GM12892 (cell line): ENCODE measurements at places on chromosomes 5 and 9.

GRCh38 chr5:177351392-177352329, at the start of gene LMAN2:
TSS of gene LMAN2 (minus strand) at chr5:177351668. CDS start at chr5:177351647, 21 bp downstream.
- DNase-seq: peak; percentile 95

DNA sequence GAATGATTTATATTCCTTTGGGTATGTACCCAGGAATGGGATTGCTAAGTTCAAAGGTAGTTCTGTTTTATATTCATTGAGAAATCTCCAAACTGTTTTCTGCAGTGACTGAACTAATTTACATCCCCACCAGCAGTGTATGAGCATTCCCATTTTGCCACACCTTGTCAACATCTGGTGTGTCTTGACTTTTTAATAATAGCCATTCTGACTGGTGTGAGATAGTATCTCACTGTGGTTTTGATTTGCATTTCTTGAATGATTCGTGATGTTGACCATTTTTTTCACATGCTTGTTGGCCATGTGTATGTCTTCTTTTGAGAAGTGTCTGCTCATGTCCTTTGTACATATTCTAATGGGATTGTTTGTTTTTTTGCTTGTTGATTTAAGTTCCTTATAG, 421.5 kb downstream of the KIAA0825 start:
- no peak for DNase-seq

- DNase-seq: no peak
Measured at GRCh38 chr5:168168978-168169698, 122.3 kb upstream of the WWC1 start.

DNA sequence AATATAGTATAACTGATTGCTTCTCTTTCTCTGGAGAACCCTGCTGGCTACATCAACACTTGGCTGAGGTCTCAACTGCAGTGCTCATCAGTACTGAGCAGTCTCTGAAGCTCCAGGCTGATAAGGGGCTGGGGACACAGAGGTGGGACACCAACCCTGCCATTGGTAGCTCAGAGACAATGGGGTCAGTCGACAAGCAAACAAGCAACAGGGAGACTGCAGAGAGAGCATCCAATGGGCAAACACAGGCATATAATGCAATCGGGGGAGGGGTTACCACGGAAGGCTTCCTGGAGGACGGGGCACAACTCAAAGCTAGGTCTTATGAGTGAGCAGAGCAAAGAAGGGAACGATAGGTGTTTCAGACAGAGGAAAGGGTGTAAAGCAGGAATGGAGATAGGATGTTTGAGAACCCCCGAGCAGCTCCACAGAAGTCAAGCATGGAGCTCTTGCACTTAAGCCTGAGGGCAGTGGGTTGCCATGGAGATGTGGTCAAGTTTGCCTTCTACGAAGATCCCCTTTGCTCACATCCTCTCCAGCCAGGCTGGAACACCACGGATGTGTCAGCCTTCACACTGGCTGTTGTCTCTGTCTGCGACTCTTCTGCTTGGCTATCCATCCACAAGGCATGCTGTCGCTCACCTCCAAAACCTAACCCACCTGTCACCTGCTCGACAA, 21.5 kb upstream of the AKNA start:
- no peak for DNase-seq

GRCh38 chr5:142386137-142387023, 61.6 kb upstream of the SPRY4 start:
- DNase-seq: no peak

GRCh38 chr5:6636293-6636692, 3.1 kb downstream of the SRD5A1 start:
- DNase-seq: no peak

- no peak for DNase-seq
Measured at GRCh38 chr5:144203750-144204596, 33.3 kb downstream of the KCTD16 start.

DNA sequence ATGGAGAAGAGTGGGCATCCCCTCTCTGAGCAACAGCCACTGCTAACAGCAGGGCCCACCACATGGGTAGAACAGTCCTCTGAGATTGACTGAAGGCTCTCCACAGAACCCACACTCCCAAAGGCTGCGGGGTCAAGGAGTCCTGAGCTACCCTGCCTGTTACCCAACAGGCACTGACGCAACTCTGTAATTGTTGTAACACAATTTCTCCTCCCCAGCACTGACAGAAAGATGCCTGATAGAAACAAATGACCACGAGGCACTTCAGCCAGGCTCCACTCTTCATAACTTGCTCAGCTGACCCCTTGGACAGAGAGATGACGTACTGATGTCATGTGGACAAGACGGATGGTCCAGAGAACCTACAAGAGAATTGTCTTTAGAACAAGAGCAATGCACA, 220.7 kb downstream of the SPOCK1 start:
- no peak for DNase-seq

DNA sequence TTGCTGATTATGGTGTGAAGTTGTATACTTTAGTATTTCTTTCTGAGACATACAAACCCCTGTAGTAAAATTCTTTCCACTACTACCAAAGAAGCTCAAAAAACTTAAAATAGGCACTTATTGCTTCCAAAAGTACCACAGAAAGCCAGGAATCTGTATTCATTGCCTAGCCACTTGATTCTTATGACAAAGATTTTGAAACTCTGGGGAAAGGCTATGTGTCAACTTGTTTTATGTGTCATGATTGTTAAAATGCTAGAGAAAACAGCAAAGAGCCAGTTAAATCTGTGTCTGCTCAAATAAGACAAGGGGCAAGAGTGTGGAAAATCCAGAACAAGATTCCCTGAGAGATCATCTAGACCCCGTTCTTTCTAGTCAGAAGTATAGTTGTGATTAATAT, 6.0 kb downstream of the KIF2A start:
- no peak for DNase-seq

DNA sequence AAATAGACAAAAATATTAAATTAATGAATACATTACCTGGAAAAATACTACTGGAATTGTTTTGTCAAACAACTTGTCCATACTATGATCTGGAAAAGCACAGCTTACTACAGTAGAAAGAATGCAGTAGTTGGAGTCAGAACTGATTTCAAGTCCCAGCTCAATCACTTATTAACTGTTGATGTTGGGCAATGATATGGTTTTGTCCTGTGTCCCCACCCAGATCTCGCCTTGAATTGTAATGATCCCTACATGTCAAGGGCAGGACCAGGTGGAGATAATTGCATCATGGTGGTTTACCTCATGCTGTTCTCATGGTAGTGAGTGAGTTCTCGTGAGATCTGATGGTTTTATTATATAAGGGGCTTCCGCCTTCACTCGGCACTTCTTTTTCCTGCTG, 247.5 kb downstream of the CD180 start:
- no peak for DNase-seq

DNA sequence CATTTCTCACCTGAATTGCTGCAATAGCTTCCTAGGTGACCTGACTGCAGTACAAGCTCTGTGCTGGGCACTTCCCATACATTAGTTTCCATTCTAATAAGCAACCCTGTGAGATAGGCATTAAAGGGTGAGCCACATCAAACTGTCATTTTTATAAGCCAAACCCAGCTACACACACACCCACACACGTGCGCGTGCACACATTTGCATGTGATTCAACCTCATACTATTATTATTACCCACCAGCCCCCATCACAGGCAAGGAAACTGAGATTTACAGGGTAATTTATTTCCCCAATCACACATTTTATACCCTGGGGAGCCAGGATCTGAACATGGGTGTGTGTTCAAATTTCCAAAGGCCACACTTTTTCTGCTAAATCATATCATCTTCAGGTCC, 93.6 kb downstream of the TTLL11 start:
- no peak for DNase-seq

- DNase-seq: no peak
Measured at GRCh38 chr9:96721731-96722429, 56.0 kb downstream of the ZNF510 start.

DNA sequence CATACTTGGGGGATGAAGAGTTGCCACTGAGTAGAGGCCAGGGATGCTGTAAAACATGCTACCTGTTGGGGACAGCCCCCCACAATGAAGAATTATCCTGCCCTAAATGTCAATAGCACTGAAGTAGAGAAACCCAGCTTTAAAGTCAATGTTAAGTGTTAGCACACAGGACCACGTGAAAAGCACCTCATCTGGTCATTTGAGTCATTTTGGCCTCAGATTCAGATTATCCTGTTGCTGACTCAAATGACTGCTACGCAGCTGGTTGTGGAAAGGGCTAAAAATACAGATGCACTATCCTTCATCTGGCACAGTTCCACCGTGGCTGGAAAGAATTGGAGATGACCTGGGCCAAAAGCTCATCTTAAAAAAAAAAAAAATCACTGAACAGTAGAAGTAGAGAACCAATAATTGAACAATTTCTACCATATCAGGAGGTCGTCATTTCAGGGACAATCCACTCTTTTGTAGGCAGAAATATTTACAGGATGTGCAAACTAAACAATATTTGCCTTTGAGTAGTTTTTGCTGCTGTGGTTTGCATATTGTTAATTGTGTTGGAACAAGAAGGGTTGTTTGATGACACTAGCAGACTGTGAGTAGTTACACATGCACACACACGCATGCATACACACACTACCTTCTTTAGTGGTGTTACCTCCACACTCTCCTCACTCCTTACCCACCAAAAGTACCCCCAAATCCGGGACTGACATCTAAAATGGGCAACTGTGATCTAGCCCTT, 195.3 kb upstream of the KLF9 start:
- no peak for DNase-seq

DNA sequence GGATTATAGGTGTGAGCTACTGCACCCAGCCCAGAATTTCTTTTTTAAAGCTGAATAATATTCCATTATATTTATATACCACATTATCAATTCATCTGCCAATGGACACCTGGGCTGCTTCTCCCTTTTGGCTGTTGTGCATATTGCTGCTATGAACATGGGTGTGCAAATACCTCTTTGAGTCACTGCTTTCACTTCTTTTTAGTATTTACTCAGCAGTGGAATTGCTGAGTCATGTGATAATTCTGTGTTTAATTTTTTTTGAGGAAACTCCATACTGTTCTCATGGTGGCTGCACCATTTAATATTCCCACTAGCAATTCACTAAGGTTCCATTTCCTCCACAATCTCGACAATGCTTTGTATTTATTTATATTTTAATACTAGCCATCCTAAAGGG, 36.1 kb upstream of the KIF4B start:
- no peak for DNase-seq
